Vagina (tissue), 2 donors: ENCODE measurements at places on chromosomes 13 and 19. TPM values are rescaled to one million over a fixed set of nuclear protein-coding genes. Genes with fewer than 3 reads are reported as not detected.

ZNF98 gene
- total RNA-seq: 2.9 TPM

OLFM4 gene
- total RNA-seq: 50.1 TPM

VMAC gene
- 7.9 TPM for total RNA-seq

RPL18 gene
- 2,346 TPM for total RNA-seq

SYCN gene
- total RNA-seq: not detected

GRCh38 chr13:89812856-89813255 lies 1534.6 kb upstream of the MIR17HG start:
- H3K36me3 ChIP-seq: no peaks in the 10 kb centered on the region
- no peaks in the 10 kb centered on the region for H3K27me3 ChIP-seq

GRCh38 chr19:55644842-55645511 lies 1.5 kb downstream of the ZNF581 start:
- no peaks in the 10 kb centered on the region for H3K27me3 ChIP-seq
- H3K4me3 ChIP-seq: no peak overlapping the region
- peaks cover 66% of the 10 kb centered on the region for H3K4me1 ChIP-seq
- DNase-seq: no peak
- no peak overlapping the region for H3K27ac ChIP-seq

- H3K4me3 ChIP-seq: no peak overlapping the region
- no peaks in the 10 kb centered on the region for H3K36me3 ChIP-seq
- H3K27me3 ChIP-seq: no peaks in the 10 kb centered on the region
- no peak for DNase-seq
Measured at GRCh38 chr13:67943116-67943515, 713.0 kb upstream of the PCDH9 start.

- DNase-seq: no peak
- no peak overlapping the region for H3K4me3 ChIP-seq
- H3K27me3 ChIP-seq: no peaks in the 10 kb centered on the region
- no peaks in the 10 kb centered on the region for H3K4me1 ChIP-seq
- no peaks in the 10 kb centered on the region for H3K36me3 ChIP-seq
Measured at GRCh38 chr13:34425327-34425949, 516.6 kb upstream of the NBEA start.

DNA sequence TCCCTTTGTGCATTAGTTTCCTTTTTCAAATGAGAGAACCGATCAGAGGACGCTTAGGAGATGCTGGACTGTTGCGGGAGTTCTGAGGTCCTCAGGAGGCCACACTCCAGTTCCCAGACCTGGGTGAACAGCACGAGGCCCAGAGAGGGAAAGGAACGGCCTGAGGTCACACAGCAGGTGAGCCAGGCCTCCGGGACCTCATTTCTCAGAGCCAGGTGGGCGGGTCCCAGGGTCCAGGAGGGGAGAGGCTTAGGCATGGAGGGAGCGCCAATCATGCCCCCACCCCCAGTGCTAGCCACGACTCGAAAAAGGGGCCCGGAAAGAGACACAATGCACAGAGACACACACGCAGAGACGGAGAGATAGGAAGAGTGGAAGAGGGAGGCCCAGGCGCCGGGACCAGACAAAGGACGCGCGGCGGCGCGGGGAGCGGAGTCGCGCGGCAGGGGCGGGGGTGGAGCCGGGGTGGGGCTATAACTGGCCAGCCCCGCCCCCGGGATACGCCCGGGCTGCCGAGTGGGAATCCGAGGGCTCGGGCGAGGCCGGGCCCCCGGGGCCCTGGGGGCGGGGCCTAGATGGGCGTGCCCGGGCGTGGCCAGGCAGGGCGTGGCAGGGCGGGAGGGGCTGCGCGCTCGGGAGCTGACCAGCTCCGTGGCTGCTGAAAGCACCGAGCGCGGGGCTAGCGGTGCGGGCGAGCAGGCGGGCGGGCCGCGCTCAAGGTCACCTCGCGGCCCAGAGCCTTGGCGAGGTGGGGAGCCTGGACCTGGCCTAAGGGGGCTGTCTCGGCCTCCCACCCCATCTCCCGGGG lies 1.6 kb downstream of the ELAVL3 start:
- peaks cover 7% of the 10 kb centered on the region for H3K36me3 ChIP-seq
- H3K4me3 ChIP-seq: peak overlapping the region; percentile 29
- no peaks in the 10 kb centered on the region for H3K27me3 ChIP-seq
- no peak for DNase-seq

DNA sequence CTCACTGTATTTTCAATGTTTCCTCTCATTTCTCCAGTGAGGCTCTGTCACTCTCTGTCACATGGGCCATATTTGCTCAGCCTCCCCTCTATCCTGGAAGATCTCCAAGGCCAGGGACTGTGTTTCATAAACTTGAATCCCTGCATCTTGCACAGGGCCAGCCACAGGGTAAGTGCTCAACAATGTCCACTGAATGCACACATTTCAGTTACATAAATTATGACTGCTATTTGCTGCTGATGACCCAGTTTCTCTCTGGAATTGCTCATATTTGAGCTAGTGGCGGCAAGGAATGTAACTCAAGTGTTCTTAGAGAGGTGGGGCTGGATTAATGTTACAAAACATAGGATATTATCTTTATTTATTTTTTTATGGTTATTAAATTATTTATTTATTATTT lies 6.1 kb downstream of the CLC start:
- no peaks in the 10 kb centered on the region for H3K4me1 ChIP-seq
- DNase-seq: no peak
- no peak overlapping the region for H3K27ac ChIP-seq
- no peaks in the 10 kb centered on the region for H3K36me3 ChIP-seq
- H3K4me3 ChIP-seq: no peak overlapping the region

- no peaks in the 10 kb centered on the region for H3K36me3 ChIP-seq
- DNase-seq: no peak
- no peaks in the 10 kb centered on the region for H3K27me3 ChIP-seq
- H3K4me3 ChIP-seq: no peak overlapping the region
Measured at GRCh38 chr19:44021221-44021620, 4.0 kb upstream of the ZNF222 start.

DNA sequence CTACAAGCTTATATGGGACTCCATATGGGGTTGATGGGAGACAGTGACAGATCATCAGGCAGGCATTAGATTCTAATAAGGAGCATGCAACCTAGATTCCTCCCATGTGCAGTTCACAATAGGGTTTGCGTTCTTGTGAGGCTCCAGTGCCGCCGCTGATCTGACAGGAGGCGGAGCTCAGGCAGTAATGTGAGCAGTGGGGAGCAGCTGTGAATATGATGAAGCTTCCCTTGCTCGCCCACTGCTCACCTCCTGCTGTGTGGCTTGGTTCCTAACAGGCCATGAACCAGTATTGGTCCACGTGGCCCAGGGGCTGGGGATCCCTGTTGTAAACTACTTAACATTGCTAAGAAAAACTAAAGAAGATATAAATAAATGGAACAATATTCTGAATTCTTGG lies 378.4 kb downstream of the KCNRG start:
- no peaks in the 10 kb centered on the region for H3K36me3 ChIP-seq
- H3K4me3 ChIP-seq: no peak overlapping the region
- no peaks in the 10 kb centered on the region for H3K4me1 ChIP-seq
- no peaks in the 10 kb centered on the region for H3K27me3 ChIP-seq
- no peak overlapping the region for H3K27ac ChIP-seq

GRCh38 chr19:51227966-51228365 lies 3.1 kb downstream of the CD33 start:
- DNase-seq: no peak
- H3K27me3 ChIP-seq: no peaks in the 10 kb centered on the region
- no peaks in the 10 kb centered on the region for H3K4me1 ChIP-seq
- H3K27ac ChIP-seq: no peak overlapping the region
- H3K4me3 ChIP-seq: no peak overlapping the region
- H3K36me3 ChIP-seq: no peaks in the 10 kb centered on the region

- H3K27ac ChIP-seq: no peak overlapping the region
- no peaks in the 10 kb centered on the region for H3K27me3 ChIP-seq
- H3K4me3 ChIP-seq: no peak overlapping the region
- no peaks in the 10 kb centered on the region for H3K4me1 ChIP-seq
Measured at GRCh38 chr13:21429211-21429610, 29.9 kb downstream of the ZDHHC20 start.

DNA sequence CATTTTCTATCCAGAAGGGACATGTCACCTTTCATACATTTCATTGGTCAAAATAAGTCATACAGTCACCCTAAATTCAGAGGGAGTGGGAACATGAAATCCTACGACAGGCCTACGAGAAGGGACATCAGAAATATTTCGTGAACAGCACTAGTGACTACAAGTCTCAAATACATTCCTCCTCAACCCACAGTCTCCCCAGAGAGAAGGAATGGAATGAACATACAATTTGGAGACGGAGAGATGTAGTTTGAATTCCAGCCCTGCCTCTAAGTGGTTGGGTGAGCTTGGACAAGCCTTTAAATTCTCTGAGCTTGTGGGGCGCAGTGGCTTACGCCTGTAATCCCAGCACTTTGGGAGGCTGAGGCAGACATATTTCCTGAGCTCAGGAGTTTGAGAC lies 9.9 kb downstream of the SERTM1 start:
- H3K36me3 ChIP-seq: no peaks in the 10 kb centered on the region
- peaks cover 6% of the 10 kb centered on the region for H3K4me1 ChIP-seq
- H3K27me3 ChIP-seq: no peaks in the 10 kb centered on the region
- DNase-seq: no peak
- H3K4me3 ChIP-seq: no peak overlapping the region

DNA sequence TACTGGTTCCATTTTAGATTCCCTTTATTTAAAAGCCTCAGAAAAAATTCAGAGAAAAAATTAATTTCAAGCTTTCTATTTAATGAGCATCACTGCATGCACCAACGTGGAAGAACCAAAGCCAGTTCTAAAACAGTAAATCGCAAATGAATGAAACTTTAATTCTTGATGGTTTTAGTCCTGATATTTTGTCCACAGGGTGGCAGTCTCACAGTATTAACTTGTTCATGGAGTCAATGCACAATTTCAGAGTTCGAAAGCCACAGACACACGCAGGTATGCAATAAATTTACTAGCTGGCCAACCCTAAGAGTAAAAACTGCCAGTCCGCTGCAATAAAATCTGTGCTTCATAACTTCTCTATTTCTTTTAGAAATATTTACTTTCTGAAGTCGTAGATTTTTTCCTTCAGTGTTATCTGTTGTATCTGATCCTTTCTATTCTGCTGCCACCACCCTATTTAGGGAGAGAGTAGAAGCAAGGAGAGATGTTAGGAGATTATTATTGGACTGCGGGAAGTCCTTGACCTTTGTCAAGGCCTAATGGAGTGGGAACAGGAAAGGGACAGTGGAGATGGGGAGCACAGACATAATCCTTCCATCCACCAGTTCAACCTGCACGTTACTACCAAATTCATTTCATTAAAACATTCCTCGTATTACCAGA lies 7.0 kb upstream of the WBP4 start:
- no peaks in the 10 kb centered on the region for H3K36me3 ChIP-seq
- H3K4me3 ChIP-seq: no peak overlapping the region
- peaks cover 81% of the 10 kb centered on the region for H3K4me1 ChIP-seq
- DNase-seq: no peak
- H3K27me3 ChIP-seq: no peaks in the 10 kb centered on the region

GRCh38 chr19:8262431-8262830 lies 45.7 kb downstream of the CD320 start:
- H3K36me3 ChIP-seq: peaks cover 8% of the 10 kb centered on the region
- no peak overlapping the region for H3K27ac ChIP-seq
- no peak for DNase-seq
- no peaks in the 10 kb centered on the region for H3K4me1 ChIP-seq

DNA sequence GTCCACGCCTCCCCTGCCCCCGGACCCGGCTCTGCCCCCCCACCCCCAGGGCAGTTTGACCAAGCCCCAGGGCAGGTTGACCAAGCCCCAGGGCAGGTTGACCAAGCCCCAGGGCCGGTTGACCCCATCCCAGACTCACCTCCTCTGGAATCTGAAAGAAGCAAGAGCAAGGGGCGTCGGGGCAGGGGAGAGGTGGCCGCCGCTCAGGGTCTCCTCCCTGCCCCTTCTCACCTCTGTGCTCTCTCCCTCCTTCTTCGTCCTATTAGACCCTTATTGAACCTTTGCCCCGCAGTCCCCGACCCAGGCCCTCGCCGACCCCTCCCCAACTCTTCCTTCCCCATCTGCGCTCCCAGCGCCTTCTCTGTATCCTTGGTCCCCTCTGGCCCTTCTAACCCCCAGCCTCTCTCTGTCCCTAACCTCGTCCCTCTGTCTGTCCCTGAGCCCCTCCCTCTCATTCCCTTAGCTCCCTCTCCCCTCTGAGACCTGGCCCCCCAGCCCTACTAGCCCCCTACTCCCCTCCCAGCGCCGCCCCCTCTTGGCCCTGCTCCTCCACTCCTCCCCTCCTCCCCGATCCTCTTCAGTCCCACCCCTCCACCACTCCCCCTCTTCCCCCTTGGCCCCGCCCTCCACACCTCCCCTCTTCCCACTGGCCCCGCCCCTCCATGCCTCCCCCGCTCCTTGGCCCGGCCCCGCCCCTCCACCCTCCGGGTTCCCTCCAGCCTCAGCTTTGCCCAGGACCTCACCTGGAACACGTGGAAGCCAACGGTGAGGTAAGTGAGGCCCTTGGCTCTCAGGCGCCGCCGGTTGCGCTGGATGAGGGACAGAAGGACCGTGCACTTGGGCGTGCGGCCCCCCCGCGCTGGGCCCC lies 7.6 kb downstream of the CAPN12 start:
- H3K36me3 ChIP-seq: no peaks in the 10 kb centered on the region
- DNase-seq: no peak
- peak overlapping the region; percentile 53 for H3K27ac ChIP-seq

DNA sequence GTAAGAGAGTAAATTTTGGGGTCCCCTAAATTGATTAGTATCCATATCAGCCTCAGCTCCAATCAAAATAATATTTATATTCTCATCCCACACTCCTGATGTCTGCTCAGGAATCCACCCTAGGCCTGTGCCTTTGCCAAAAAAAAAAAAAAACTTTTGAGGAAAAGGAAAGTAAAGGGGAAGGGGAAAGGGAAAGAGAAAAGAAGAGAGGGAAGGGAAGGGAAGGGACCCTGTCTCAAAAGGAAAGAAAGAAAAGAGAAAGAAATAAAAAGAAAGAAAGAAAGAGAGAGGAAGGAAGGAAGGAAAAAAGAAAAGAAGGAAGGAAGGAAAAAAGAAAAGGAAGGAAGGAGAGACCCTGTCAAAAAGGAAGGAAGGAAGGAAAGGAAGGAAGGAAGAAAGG lies 91.8 kb upstream of the CACNA1A start:
- H3K27me3 ChIP-seq: no peaks in the 10 kb centered on the region
- no peak for DNase-seq
- no peaks in the 10 kb centered on the region for H3K36me3 ChIP-seq
- no peak overlapping the region for H3K27ac ChIP-seq

DNA sequence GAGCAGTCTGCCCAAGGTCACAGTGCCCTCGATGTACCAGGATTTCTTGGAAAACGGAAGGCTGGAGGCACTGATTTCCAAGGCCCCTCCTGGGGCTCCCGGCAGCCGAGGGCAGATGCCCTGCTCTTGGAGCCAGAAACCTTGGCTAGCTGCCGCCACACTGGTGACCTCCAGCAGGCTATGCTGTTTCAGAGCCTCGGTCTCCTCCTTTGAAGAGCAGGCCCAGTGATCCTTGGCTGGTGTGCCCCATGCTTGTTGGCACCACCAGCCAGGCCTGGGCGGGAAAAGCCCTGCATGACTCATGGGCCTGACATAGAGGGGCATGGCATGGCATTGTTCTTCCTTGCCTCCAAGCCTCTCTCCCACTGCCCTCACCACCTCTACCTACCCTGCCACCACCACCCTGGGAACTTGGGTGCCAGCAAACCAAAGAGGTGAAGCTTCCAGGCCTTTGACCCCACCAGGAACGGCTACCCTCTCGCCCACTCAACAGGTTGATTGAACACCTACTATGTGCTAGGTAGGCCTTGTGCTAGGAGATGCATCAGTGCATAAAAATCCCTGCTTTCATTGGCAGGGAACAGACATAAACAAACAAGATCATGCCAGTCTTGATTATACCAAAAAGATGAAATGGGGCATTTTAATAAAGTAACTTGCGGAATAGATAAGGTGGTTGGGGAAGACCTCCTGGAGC lies 1.6 kb upstream of the CLEC11A start:
- DNase-seq: no peak
- H3K4me1 ChIP-seq: peaks cover 53% of the 10 kb centered on the region
- H3K36me3 ChIP-seq: no peaks in the 10 kb centered on the region
- no peak overlapping the region for H3K27ac ChIP-seq
- H3K4me3 ChIP-seq: no peak overlapping the region
- no peaks in the 10 kb centered on the region for H3K27me3 ChIP-seq
